ENCODE measurements at places on chromosomes 1 and 21.

- no peak for DNase-seq
Measured at GRCh38 chr1:154599658-154600057, 8.3 kb downstream of the ADAR start.

DNA sequence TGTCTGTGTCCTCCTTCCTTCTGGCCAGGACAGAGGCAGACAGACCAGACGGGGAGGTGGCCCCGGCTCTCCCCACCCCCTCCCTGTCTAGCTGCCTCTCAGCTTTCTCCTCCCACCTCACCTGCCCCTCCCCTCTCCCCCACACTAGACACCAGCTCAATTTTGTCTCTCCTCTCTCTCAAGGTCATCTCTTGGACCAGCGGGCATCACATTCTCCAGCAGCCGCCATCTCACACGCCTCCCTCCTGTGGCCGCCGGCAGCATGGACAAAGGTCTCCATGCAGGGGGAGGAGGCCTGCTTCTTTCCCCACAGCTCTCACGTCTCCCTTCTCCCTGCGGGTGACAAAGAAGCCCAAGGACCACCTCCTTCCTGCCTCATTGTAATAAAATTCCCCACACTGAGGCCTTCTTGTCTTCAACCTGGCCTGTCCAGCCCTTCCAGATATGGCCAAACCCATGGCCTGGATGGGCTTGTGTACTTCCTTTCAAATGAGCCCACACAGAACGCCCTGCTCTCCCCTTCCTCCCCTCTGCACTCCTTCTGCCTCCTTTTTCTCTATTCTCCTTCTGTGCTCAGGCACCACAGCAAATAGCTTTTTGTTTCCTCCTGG lies 14.6 kb downstream of the OPTC start:
- no peak for DNase-seq

- DNase-seq: no peak
Measured at GRCh38 chr21:43639470-43640353, 19.6 kb downstream of the HSF2BP start.

GRCh38 chr1:214660900-214661299 lies 57.9 kb downstream of the CENPF start:
- DNase-seq: peak; percentile 70

DNA sequence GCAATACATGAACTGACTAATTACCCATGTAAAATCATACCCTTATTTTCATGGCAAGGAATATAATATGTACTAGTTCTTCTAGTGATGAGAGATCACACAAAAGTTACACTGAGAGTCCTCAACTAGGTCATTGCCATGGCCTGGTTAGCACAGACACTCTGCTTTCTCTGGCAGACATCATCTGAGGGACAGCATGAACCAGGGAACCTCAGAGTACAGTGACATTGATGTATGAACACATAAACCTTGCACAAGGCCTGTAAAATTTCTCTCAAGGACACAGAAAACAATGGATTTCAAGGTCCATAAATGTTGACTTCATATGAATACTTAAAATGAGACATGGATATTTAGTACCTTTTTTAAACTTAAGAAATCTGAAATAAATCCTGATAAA lies 108.8 kb upstream of the MAGI3 start:
- DNase-seq: no peak

DNA sequence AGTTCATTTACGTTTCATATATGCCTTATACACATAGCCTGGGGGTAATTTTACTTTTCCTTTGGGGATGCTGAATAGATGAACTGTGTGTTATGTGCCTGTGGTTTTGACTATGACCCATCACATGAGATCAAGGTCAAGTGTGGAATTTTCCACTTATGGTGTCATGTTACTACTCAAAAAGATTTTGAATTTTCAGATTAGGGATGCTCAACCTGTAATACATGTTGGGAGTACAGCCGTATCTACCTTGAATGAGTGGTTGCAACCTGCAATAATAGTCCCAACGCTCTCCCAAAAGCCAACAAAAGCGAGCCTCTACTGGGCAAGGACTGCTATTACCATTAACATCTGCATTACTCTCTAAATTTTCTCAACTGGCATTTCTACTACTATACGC lies 68.5 kb upstream of the SDC3 start:
- DNase-seq: no peak

GRCh38 chr21:44704636-44705001 lies 6.8 kb downstream of the TSPEAR start:
- DNase-seq: no peak

DNA sequence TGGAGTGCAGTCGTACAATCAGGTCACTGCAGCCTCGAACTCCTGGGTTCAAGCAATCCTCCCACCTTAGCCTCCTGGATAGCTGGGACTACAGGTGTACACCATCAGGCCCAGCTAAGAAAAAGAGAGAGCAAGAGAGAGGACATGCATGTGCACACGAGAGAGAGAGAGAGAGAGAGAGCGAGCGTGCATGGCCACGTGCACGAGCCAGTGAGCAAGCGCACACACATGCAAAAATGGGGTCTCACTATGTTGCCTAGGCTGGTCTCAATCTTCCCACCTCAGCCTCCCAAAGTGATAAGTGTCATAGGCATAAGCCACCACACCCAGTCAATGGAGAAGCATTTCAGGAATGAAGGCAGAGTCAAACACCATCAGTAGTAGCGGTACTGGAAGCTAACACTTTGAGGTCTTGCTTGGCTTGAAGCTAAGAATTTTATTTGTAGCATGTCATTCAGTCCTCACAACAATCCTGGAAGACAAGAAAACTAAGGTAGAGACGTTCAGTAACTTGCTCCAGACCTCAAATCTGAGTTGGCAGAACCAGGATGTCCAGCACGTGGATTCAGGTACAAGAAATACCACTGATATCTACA lies 14.5 kb downstream of the GNB1 start:
- DNase-seq: no peak

DNA sequence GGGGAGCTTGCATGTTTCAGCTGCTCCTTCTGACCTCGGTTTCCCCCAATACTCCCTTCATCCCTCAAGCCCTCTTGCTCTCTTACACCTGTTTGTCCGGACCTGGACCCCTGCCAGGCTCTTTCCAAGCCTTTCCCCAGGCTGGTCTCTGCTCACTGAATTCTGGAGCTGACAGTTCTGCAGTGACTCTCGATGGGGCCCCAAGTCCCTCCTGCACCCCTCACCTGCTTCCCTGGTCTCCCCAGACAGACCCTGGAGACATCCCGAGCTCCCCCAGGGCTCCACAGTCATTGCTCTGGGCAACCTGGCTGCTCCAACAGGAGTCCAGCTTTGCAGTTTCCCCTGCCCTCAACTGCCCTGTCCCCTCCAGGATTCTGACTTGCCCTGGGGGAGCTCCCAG lies 198.6 kb downstream of the GRIK3 start:
- DNase-seq: no peak

- no peak for DNase-seq
Measured at GRCh38 chr1:38222891-38223290, 176.3 kb upstream of the POU3F1 start.

- no peak for DNase-seq
Measured at GRCh38 chr1:197083474-197083873, 16.4 kb upstream of the F13B start.

- no peak for DNase-seq
Measured at GRCh38 chr1:157951230-157951629, 42.2 kb upstream of the KIRREL1 start.

- DNase-seq: no peak
Measured at GRCh38 chr1:212514056-212514614, 81.4 kb downstream of the NENF start.

- peak; percentile 16 for DNase-seq
Measured at GRCh38 chr1:178060789-178061556, 32.9 kb upstream of the RASAL2 start.

- DNase-seq: no peak
Measured at GRCh38 chr1:28437264-28437923, 67.9 kb downstream of the PHACTR4 start.

GRCh38 chr1:230682274-230682673 lies 31.6 kb downstream of the AGT start:
- no peak for DNase-seq

DNA sequence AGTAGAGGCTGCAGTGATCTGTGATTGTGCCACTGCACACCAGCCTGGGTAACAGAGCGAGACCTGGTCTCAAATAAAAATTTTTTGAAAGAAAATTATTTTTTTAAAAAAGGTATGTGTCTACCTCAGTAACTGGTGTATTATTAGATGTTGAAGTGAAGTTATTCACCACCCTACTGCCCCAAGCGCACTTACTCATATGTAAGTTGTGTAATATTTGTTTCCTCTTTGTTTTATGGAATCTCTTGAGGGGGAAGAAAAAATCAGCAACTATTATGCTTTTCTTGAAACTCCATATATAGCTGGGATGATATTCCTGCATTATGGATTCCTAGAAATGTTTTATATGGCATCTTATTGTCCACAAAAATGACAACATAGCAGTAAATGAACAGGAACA lies 21.3 kb downstream of the RBM15 start:
- DNase-seq: no peak

DNA sequence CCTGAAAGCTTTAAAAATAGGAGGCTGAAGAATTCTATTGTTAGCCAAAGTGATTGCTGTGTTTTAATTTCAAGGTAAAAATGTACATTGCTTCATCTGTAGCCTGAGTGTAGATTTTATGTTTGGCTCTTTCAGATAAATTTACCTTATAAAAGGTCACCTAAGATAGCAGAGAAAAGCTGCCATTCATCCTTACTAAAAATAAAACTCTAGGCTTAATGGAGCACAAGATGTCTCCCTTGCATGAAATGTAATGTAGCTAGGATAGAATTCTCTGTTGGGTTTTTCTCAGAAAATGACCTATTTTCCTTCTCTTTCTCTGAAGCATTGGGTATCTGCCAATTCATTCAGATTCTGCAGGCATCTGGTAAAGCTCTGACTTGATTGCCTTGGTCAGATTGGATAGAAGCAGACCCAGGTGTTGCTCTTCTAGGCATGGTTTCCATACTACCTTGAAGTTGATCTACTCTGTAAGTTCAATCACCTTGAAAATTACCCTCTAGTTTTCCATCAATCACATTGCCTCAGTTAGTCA lies 176.6 kb upstream of the GORAB start:
- DNase-seq: no peak

GRCh38 chr1:12541274-12542137 lies 76.5 kb downstream of the DHRS3 start:
- no peak for DNase-seq

DNA sequence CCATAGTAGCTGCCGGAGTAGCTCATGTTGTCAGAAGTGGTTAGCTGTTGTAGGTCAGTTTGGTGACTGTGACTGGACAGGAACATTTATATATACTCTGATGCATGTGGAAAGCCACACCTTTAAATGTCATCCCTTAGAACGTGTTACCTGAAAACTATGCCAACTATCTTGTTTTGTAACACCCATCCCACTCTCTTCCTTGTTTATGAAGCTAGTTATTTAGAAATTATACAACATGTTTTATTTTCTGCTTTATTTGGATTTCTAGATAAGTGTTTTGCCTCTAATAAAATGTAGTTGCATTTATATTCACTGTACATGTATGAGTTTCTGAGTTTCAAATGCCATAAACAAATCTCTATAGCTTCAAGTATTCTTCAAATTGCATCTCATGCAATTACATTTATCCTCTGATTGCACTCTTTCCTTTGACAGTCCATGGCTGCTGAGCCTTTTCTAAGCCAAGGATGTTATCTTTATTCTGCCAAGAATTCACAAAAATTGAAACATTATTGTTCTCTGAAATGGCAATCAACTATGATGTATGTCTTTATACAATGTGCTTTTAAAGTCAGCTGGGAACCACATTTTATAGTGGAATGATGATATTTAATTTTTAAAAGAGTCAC lies at the start of gene KRTAP19-7:
Gene KRTAP19-7, minus strand, starts transcription at position 51 of the 632 bp plus-strand sequence. Its CDS starts 25 bp downstream, at position 26.
- DNase-seq: no peak

GRCh38 chr21:43894206-43894577 lies 29.2 kb downstream of the AGPAT3 start:
- no peak for DNase-seq

DNA sequence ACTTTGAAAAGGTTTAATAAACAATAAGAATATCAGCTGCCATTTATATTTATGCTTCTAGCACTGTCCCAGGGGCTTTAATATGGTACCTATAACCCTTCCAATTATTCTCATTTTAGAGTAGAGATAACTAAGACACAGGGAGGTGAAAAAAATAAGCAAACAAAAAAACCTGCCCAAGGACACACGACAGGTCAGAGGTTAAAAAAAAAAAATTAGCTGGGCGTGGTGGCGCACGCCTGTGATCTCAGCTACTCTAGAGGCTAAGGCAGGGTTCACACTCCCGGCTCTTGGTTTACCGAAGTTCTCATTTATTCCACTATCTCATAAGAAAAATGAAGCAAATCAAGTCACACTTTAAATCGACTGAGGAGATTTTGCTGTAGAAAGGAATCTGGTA lies 34.7 kb upstream of the CNN3 start:
- DNase-seq: no peak

- DNase-seq: no peak
Measured at GRCh38 chr1:215376544-215377264, 190.4 kb upstream of the KCTD3 start.

GRCh38 chr1:81833722-81834121 lies 33.0 kb downstream of the ADGRL2 start:
- no peak for DNase-seq

DNA sequence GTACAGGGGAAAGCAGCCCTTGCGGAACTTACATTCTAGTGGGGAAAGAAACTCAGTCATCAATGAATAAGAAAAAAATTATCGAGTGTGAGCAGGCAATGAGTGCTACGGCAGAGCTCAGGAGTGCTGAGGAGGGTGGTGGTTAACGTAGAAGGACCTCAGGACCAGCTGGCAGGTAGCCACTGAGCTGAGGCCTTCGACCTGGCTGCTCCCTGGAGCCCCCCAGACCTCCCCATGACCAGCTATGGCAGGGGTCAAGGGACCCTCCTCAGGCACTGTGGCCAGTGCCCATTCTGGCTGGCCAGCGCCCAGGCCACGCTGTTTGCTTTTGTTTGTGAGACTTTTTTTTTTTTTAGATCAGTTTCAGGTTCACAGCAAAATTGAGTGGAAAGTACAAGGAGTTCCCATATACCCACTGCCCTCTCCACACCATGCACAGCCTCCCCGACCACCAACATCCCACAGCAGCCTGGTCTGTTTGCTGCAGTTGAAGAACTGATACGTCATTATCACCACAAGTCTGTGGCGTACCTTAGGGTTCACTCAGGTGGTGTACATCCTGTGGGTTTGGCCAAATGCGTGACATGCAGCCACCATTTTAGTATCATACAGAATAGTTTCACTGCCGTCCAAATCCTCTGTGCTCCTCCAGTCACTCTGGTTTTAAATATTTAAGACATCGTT lies 11.8 kb upstream of the TTC22 start:
- no peak for DNase-seq

GRCh38 chr1:214360525-214361164 lies 79.7 kb downstream of the SMYD2 start:
- DNase-seq: no peak

GRCh38 chr1:219566951-219567947 lies 45.7 kb downstream of the ZC3H11B start:
- DNase-seq: no peak

- no peak for DNase-seq
Measured at GRCh38 chr1:17611991-17612390, 72.5 kb downstream of the ARHGEF10L start.

DNA sequence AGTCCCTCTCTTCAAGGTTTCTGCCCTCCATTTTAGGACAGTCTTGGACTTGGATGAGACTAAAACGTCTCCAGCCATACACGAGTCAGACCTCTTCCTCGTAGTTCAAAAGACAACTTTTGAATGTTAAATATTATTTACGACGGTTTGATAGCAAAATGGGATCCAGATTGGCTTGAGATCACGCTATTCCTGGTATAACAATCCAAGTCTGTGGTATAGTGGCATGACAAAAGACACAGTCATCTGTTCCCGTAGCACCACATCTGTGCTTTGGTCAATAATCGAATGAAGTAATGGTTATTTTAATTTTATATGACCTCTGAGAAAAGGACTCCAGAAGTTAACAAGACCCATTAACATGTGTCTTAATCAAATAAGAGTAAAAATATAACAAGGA lies 7.0 kb downstream of the PCP4 start:
- no peak for DNase-seq

- no peak for DNase-seq
Measured at GRCh38 chr1:161038523-161039153, at the start of gene TSTD1. TSTD1 (minus strand) TSS chr1:161038964; CDS start chr1:161038889, 75 bp downstream.
